NCI-H510A treated with DMSO at 0.1 percent for 48 hours (cell line): ENCODE measurements at places on chromosomes 7 and 10.
A peak's percentile ranks its signal among the peaks of the same experiment; 100 is the strongest.

- DNase-seq = no peak
Observed at GRCh38 chr7:149229526-149229925, 9.9 kb upstream of the ZNF212 start.

- DNase-seq = no peak
Observed at GRCh38 chr10:5976512-5977470, 552 bp downstream of the IL15RA start.

DNA sequence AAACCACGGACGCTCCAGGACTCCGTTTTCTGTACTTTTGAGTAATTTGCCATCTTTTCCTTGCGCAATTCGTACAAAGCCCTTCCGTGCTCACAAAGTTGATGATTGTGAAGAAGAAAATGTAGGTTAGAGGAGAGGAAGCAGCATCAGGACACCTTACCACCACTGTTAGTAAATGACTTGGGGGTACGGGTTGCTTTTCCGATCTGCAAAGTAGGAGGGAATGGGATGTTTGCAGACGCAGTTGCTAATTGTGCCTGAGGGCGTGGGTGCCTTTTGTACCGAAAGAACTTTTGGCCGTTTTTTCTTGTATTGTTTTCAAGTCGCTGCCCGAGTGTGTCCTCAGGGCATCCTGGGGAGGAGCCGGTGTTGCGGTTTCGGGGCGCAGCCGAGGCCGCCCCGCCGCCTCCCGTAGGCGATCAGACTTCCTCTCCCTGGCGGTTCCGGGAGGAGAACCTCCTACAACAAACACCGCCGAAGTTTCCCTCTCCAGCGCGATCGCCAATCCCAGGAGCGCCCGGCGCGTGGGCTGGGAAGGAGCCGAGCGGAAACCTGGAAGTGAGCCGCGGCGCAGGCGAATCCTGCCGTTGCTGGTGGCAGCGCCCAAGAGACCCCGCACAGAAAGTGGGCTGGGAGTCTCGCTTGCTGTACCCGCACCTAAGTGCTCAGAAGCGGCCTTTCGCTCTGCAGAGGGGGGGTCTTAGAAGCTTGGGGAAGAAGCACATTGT, 1.0 kb downstream of the PRR15 start:
- peak; percentile 47 for DNase-seq

DNA sequence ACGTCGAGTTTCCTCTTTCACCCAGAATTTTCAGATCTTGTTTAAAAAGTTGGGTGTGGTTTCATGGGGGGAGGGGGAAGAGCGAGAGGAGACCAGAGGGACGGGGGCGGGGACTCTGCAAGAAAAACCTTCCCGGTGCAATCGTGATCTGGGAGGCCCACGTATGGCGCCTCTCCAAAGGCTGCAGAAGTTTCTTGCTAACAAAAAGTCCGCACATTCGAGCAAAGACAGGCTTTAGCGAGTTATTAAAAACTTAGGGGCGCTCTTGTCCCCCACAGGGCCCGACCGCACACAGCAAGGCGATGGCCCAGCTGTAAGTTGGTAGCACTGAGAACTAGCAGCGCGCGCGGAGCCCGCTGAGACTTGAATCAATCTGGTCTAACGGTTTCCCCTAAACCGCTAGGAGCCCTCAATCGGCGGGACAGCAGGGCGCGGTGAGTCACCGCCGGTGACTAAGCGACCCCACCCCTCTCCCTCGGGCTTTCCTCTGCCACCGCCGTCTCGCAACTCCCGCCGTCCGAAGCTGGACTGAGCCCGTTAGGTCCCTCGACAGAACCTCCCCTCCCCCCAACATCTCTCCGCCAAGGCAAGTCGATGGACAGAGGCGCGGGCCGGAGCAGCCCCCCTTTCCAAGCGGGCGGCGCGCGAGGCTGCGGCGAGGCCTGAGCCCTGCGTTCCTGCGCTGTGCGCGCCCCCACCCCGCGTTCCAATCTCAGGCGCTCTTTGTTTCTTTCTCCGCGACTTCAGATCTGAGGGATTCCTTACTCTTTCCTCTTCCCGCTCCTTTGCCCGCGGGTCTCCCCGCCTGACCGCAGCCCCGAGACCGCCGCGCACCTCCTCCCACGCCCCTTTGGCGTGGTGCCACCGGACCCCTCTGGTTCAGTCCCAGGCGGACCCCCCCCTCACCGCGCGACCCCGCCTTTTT, at the start of gene VIM:
Gene VIM (plus strand): TSS at position 151 of the 925 bp plus-strand sequence. CDS start 1,182 bp downstream, outside the sequence.
- no peak for DNase-seq

DNA sequence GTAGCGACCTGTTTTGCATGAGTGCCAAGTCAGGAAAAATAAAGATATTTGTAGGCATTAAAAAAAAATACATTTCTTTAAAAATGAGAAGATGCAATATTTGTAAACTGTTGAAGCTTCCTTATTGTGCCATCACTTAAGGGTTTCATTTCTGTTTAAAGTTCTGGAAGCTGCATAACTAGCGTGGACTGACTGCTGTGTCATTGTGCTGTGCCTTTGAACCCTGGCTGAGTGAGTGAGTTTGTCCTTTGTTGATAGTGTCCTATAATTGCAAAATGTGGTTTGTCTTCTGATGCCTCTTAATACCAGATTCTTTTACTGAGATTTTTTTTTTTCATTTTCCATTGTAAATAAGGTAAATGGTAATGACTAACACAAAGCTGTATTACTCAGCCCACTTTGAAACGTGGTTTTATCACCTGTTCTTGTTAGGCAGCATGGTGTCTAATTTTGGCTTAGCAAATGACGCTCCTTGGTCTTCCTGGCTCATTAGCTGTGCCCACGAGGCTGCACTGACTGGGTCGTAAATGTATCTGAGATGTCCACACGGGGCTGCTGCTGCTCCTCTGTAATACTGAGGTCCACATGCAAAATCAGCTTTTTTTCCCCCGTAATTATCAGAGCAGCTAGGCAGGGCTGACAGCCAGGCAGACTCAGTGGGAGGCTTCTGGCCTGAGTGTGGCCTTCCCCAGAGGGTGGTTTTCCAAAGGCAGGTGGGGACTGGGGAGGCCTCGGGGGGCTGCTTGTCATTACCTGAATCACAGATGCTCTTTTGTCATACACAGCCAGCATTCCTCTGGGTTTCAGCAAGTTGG, 14.8 kb downstream of the ZSCAN25 start:
- no peak for DNase-seq

DNA sequence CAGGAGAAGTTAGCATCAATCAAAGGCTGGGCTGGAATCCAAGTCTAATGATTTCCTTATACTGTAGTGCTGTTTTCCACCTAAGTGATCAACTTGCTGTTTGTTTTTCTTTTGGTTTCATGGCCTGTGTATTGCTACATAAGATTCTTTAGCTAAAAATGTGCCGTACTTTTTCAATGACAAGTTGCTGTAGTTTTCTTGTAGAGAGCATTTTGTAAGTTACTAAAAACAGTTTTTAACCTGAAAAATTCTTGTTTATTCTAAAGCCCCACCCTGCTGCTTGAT, 1.3 kb downstream of the HELLS start:
- no peak for DNase-seq

DNA sequence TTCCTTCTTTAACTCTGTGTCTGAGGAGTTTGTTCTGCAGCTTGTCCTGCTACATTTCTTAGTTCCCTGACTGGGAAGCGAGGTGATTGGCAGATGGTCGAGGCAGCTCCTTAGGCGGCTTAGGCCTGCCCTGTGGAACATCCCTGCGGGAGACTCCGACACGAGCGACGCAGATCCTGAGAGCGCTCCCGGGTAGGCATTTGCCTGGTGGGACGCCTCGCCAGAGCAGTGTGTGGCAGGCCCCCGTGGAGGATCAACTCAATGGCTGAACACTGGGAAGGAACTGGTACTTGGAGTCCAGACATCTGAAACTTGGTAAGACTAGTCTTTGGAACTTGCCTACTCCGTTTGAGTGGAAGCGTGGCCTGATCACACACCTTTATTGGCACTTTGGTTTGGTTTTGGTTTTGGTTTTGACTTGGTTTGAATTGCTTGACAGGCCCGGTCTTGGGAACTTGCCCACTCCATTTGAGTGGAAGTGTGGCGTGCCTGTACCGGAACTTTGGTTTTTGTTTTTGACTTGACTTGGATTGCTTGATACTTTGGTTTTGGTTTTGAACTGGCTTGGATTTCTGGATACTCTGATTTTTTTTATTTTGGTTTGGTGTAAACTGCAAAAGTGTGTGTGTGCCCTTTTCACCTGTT, 42.6 kb downstream of the MAP3K8 start:
- DNase-seq = no peak

GRCh38 chr10:102996876-102997275, 78.8 kb downstream of the CNNM2 start:
- no peak for DNase-seq

- DNase-seq = no peak
Observed at GRCh38 chr10:8056378-8056777, 1.9 kb downstream of the GATA3 start.

DNA sequence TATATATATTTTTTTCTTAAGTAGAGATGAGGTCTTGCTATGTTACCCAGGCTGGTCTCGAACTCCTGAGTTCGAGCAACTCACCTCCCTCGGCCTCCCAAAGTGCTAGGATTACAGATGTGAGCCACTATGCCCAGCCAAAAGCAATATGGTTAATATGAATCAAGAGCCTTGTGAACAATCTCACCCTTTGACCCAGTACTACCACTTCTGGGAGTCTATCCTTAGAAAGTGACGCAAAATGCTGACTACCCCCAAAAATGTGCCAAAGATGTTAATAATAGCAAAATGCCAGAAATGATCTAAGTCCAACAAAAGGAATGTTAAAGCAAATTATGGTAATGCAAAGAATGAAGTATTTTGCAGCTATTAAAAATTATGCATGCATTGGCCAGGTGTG, 44.3 kb downstream of the HOXA1 start:
- no peak for DNase-seq

- no peak for DNase-seq
Observed at GRCh38 chr10:118903251-118903650, 126.3 kb upstream of the NANOS1 start.

DNA sequence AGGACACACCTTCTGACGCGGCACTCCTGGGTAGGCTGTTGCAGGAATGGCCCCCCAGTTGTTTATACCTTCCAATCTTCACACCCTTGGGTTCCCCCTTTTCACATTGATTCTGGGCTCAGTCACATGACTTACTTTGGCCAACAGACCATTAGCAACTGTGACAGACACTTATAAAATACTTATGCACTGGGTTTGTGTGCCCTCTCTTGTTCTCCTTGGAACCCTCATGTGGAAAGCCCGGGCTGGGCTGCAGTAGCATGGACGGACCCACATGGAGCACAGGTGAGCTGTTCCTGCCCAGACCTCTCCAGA, 69.0 kb downstream of the ATXN7L1 start:
- no peak for DNase-seq

DNA sequence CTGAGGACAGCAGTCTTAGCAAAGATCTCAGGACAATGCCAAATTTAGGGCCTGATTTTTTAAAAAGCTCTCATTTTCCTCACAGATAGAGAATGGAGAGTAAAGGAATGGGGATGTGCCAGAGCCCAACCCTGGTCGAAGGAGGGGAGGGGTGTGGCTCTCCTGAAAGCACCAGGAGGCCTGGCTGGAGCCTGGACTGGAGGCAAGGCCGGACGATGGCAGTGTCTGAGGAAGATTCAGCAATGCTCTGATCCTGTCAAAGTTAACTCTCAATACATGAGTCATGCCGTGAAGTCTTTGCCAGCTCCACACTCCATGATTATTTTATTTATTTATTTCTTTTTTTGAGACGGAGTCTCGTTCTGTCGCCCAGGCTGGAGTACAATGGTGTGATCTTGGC, 108.3 kb downstream of the UPF2 start:
- no peak for DNase-seq

- peak; percentile 23 for DNase-seq
Observed at GRCh38 chr10:123522702-123523312, 143.3 kb upstream of the GPR26 start.

GRCh38 chr10:77251297-77252013, 386.2 kb downstream of the KCNMA1 start:
- peak; percentile 38 for DNase-seq

DNA sequence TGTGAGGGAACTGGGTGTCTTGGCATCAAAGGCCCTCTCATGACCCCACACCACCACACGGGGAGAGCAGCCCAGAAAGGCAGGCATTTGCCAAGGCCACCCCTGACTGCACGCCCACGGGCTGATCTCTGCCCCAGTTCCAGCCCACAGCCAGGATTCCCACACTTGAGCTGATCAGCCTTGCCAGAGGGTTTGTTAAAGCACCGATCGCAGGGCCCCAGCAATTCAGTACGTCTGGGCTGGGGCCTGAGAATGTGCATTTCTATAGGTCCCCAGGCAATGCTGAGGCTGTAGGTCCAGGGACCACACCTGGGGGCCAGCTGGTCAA, 103.9 kb downstream of the TNS3 start:
- DNase-seq = no peak

DNA sequence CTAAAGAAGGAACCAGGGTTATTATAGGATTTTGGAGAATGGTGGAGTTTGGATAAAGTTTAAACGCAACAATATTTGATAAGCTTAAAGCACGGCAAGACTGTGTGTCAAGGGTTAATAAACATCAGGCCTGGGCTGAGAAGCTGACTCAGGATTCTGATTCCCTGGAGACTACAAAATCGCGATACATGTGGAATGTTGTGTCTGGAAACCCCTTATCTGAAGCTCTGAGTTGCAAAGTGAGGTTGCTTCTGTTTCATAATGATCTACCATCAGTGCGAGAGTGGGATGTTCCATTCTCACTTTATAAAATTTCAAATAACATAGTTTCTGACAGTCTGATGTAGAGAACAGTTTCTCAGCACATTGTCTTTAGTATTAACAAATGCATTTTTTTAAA, 7.8 kb downstream of the C1GALT1 start:
- DNase-seq = no peak

- DNase-seq = no peak
Observed at GRCh38 chr7:110131344-110131743, 959.6 kb upstream of the LRRN3 start.

GRCh38 chr7:130492523-130493274, 814 bp downstream of the MEST start:
- DNase-seq = no peak

DNA sequence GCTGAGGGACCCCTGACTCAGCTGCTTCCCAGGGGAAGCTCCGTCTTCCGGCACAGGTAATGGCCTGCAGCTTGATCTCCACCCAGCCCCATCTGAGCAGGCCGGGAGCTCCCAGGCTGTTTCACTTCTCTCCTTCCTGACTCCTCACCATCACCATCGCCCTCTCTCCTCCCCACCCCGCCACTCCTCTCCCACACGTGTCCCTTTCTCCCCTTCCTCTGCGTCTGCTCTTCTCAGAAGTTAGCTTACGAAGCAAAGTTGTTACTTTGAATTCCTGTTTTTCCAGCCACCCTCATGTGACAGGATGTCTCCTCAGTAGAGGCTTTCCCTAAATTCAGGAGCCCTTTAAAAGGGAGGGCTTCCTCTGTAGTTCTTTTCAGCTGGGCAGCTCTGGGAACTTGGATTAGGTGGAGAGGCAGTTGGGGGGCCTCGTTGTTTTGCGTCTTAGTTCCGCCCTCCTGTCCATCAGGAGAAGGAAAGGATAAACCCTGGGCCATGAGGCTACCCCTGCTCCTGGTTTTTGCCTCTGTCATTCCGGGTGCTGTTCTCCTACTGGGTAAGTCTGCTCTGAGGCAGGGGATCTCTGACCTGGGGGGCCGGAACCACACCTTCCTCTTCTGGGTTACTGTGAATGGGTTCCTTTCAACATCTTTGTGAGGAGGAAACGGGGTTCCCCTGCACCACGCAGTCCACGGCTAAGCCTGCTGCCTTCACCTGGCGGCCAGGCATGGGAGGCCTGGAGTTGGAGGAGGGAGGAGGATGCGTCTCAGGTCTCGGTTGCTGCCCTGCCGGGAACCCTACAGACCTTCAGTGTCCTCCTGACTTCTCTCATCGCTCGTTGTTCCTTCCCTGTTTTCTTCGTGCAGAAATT, at the start of gene MRC1:
Gene MRC1 (plus strand): TSS at position 378 of the 871 bp plus-strand sequence. CDS start 118 bp downstream, at position 496.
- DNase-seq = no peak
